ENCODE measurements at places on chromosomes 12 and 14.

GRCh38 chr12:54917001-54917488, 62.7 kb downstream of the MUCL1 start:
- no peak for DNase-seq

DNA sequence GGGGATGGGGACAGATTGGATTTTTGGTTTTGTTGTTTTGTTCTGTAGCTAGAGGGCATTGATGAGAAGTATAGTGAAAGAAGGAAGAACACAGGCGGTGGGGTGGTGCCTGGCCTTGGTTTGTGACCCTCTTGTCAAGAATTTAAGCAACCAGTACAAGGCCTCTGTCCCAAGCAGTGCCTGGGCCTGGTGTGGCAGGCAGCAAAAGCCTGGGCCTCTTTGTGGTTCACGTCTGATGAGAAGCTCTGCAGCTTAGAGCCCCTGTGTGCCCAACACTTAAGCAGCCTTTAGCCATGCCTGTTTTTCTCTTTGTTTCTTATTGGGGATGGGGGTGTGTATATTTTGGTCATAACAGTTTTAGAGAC, 98.0 kb downstream of the PPP2R5C start:
- no peak for DNase-seq

GRCh38 chr14:44531658-44532057, 24.6 kb upstream of the FSCB start:
- DNase-seq: peak; percentile 63

DNA sequence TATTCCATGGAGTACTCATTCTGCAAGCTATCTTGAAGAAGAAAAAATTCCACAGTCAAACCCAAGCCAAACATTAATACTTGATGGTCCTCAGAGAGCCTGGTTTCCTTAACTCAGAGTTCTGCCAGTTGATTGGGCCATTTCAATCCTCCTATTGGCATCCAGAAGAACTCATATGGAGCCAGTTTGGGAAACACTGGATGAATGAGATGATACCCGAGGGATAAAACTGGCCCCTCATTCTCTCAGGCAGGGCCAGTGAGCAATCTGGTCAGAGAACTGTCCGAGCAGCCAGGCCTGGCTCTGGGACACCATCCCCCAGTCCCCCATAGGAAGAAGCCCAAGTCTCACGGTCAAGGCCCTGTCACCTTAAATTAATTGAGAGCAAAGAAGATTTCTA, 48.8 kb downstream of the NUAK1 start:
- DNase-seq: no peak

DNA sequence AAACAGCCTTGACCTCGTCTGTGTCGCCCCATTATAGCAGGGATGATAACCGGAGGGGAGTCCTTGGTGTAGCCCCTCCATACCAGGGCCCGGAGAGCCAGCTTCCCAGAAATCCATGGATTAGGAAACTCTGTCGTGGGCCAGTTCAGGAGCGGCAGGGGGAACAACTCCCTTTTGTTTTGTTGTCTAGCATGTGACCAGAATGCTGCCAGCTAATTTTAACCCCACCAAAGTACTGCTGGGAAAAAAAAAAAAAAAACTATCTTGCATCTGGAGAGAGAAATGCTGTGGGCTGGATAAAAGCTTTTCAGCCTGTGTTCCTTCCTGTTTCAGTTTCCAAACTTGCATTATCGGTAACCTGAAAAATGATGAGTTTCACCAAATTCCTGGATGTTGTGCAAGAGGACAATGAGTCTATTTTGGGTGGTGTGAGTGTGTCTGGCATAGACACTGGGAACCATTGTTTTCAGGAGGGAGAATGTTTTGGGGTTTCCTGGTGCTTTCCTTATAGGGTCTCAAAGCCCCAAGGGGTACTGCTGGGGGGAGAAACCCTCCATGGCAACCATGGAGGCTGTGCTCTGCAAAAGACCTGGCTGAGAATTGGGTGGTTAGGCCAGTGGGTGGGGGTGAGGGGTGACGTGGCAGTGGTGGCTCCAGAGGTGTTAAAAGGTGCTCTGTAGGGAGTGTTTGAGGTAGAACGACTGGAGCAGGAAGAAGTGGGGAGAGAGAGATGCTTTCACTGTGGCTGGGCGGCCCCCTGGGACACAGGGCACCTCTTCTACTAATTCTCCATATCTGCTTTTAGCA, 14.9 kb upstream of the IRF2BPL start:
- DNase-seq: peak; percentile 94

All from fibroblast of skin of right biceps (primary cell).